H1 (cell line): ENCODE measurements at places on chromosomes 3 and 15. TPM values are rescaled to one million over a fixed set of nuclear protein-coding genes. Genes with fewer than 3 reads are reported as not detected.

DNA sequence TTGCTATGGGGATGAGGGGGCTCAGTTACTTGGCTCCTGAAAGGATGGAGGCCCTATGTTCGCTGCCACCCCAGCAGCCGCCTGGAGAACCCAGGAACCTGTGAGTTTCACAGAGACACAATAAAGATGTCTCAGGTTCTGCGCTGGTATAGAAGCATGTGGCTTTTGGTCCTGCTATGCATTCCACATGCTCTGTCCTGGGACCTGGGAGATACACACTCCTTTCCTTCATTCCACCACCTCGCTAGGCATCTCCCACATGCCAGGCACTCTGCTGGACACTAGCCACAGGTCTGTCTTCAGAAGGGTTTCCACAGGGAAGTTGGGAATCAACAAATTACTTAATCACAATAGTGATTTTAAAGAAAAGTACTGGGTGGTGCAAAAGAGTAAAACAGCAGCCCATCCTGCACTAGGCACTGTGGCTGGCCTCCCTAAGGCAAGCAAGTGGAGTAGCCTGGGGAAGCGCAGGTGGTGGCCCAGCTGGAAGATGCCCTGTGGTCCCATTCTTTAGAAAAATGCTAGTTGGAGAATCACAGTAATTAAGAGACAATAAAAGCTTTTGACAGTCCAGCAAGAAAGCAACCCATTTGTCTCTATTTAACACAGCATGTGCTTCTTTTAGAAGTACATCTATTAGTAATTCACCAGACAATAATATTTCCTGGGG, 408.9 kb upstream of the WNT5A start:
- DNase-seq = no peak

DNA sequence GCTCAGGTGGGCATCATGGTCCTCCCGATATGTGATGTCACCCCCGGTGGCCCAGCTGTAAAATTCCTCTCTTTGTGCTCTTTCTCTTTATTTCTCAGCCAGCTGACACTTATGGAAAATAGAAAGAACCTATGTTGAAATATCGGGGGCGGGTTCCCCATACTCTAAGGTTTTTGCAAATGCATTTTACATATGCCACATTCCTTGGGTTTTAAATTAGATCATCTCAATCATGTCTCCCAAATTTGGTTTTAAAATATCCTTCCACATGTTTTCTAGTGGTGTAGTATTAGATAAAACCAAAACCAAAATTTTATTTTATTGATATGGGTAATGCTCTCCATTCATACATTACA, 4.4 kb upstream of the TMEM62 start:
- DNase-seq = no peak

- no peak for DNase-seq
These were observed 609.5 kb upstream of the UBE2E2 start for GRCh38 chr3:22593638-22594037.

DNA sequence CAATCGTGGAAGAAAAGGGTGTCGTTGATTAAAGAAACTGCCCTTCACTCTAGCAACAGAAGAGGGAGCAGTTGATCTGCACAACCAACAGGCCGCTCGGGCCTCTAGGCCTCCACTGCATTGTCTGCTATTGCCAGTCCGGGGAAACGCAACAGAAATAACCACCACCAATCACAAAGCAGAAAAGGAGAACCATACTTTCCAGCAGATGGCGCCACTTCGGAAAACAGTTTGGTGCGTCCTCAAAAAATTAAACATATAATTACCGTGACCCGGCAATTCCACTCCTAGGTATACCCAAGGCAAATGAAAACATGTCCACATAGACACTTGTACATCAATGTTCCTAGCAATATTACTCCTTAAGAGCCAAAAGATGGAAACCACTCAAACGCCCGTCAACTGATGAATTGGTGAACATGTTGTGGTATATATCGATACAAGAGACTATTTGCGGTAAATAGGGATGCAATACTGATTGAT, 154.1 kb downstream of the TJP1 start:
- DNase-seq = peak; percentile 83

DNA sequence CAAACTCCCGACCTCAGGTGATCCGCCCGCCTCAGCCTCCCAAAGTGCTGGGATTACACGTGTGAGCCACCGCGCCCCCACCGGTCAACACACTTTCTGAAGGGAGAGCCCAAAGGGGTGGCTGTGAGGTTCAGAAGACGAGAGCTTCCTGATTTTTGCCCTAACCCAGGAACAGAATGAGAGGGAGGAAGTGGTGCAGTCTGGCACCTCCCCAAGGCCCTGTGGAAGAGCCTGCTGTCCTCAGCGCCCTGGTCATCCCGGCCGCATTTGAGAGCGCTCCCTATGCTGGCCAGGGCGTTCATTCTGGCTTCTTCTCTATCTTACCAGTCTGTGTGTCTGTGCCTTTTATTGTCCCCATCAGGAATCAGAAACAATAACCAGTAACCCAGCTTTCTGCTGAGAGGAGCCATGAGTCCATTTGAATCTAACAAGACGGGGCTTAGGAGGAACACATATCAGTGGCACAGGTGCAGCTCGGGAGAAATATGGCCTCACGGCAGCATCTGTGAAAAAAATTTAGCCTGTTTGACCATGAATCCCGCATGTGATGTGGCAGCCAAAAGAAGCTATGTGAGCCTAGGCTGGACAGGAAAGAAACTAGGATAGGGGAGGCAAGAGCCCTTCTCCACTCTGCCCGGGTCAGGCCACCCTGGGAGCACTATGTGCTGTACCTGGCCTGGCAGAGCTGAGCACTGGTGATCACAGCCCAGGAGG, 12.9 kb downstream of the BDH1 start:
- DNase-seq = no peak

DNA sequence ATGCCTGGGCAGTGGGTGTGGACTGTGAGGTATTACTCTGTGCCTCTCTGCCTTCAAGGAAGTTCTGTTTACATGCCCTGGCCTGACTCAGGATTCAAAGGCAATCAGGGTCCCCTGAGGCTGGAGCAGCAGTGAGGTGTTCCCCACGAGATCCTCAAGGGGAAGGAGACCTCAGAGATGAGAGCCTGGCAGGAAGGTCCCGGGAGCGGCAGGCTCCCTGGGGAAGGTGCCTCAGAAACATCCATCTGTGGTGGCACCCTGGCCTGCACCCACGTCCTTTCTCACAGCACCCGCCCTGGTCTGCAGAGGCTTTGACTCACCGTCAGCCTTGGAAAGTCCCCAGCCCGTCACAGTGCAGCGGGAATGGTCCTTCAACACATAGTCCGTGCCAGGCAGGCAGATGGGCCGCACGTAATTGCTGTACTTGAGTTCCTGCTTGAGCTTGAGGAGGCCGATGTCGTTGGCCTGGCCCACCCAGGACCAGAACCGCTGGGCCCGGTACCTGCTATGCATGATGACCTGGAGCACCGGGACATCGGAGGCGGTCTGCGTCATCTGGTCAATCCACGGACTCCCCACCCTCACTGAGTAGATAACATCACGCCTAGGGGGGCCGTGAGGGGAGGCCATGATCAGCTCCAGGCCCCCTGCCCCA, 3.6 kb downstream of the PRSS50 start:
- no peak for DNase-seq

DNA sequence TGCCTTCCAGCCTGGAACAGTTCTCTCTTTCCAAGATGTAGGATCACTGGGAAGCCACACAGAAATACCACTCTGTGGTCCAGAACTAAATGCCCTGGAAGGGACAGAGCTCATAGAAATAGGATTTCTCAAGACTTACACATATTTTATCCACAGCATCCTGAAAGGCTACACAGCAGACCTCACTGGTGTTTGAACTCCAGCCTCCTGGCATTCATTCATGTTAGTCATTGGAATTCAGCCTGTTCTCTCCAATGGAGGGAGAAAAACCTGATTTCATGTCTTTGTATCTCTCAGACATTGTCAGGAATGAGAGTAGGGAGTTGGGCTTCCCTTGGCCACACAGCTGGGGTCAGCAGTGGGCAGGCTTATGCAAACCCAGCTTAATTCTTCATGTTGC, 121.1 kb upstream of the PPP2R3A start:
- no peak for DNase-seq

DNA sequence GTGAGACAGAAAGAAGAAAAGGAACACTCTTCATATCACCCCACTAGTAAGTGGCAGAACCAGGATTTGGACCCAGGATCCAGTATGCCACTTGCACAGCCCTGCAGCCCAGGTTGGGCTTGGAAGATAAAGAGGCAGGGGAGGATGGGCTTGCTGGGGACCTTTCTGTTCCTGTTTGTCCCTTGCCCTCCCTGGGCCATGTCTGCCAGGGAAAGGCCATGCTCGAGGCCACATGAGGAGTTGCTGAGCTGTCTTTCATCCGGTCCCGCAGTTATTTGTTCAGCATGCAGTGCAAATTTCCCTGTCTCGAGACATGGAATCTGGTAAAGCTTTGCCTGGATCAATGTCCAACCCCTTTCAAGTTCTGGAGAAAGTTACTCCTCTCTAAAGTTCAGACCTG, 116.0 kb upstream of the MRPS22 start:
- DNase-seq = no peak

P2RY14 gene
- total RNA-seq = not detected in 2 replicates
